ENCODE measurements at places on chromosomes 5 and 9.

GRCh38 chr9:106828965-106829364, 34.0 kb upstream of the ZNF462 start:
- no peak for DNase-seq

- no peak for DNase-seq
Measured at GRCh38 chr5:62682059-62682458, 103.4 kb downstream of the LRRC70 start.

DNA sequence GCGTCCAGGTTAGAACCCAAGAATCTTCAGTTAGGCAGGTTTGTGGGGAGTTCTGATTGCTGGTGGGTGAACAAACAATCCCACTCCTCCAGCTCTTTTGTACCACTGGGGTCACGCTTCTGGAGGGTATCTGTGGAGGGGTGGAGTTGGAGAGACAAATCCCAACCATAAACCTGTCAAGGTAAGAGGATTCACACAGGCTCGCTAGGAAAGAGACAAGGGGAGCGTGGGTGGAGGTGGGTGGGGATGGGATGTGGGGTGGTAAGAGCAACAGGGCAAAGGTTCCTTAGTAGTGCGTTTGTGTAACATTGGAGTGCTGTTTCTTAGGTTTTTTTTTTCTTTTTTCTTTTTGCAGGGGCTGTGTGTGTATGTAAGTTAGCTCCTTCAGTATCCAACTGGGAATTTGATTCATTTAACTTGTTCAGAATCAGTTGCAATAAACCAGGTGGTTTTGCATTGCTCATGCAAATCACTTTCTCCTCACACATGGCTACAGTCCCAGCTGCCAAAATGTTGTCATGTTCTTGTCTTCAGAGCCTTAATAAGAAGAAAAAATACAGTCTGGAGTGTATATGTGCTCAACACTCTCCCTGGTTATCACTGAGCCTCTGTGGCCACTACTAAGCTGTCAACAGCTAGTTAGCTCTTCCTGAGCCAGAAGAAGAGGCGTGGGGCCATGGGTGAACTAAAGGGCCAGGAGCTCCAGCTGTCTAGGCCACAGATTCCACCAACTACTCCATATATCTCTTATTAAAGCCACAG, 164.0 kb upstream of the RAD23B start:
- DNase-seq, result no peak

DNA sequence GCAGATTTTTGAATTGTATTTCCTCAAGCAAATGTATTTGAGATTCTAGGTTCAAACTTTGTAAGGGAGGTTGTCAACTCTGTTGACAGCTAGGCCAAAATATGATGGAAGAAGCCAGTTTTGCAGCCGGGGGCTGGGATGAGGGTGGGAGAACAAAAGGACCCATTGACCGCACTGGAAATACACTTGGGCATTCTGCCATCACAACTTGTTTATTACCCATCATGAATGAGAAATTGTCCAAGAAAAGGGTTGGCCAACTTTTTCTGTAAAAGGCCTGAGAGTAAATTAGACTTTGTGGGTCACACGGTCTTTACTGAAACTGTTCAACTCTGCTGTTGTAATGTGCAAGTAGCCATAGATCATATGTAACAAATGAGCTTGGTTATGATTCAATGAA, 221.3 kb upstream of the KLF9 start:
- no peak for DNase-seq

DNA sequence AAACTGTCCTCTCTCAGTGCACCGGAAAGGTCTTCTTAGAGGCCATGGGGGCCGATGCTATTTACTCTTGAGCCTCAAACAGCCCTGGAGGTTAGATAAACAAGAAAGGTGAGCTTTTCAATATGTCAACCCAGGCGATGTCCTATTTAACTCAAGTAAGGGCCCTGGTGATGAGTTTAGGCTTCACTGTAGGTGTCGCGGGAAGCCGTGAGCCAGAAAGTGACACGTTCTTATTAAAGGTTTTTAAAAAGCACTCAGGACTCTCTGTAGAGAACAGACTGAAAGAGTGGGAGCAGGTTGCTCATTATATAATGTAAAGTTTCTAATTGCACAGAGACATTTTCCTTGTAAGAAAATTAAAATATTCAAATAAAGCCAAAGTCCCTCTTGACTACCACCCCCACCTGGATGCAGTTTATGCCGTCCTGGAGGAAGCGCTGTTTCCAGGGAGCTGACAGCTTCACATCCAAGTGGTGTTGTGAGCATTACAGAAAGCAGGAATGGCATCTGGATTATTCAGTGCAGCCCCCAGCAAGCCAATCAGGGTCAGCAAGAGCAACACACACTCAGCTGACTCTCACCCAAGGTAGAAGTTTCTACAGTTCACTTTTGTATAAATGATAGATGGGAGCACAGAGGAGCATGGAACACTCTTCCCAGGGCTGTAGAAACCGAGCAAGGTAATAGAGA, 280.3 kb downstream of the DRD1 start:
- DNase-seq, result no peak

- no peak for DNase-seq
Measured at GRCh38 chr5:158538506-158539074, 561.1 kb downstream of the EBF1 start.

- DNase-seq, result no peak
Measured at GRCh38 chr9:128335161-128335560, 5.2 kb upstream of the SLC27A4 start.

GRCh38 chr5:11346336-11346735, 557.9 kb downstream of the CTNND2 start:
- DNase-seq, result no peak

- no peak for DNase-seq
Measured at GRCh38 chr5:88889189-88890069, 6.4 kb upstream of the MEF2C start.

DNA sequence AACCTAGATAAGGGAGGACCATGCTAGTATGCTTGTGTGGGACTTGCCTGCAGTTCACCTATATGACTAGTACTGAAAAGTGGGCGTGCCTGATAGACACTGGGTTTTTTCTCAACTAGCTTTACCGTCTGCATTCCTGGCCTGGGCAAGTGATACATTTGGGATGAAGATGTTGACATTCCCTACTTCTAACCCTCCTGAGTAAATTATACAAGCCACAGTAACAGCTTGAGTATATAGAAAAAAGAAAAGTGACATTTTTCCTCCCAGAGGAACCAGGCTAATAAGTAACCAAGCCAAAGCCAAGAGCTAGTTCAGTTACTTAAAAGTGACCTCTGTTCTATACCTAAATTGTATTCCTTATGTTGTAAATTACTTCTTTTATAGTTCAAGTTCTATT, 153.8 kb upstream of the CYLC2 start:
- no peak for DNase-seq

DNA sequence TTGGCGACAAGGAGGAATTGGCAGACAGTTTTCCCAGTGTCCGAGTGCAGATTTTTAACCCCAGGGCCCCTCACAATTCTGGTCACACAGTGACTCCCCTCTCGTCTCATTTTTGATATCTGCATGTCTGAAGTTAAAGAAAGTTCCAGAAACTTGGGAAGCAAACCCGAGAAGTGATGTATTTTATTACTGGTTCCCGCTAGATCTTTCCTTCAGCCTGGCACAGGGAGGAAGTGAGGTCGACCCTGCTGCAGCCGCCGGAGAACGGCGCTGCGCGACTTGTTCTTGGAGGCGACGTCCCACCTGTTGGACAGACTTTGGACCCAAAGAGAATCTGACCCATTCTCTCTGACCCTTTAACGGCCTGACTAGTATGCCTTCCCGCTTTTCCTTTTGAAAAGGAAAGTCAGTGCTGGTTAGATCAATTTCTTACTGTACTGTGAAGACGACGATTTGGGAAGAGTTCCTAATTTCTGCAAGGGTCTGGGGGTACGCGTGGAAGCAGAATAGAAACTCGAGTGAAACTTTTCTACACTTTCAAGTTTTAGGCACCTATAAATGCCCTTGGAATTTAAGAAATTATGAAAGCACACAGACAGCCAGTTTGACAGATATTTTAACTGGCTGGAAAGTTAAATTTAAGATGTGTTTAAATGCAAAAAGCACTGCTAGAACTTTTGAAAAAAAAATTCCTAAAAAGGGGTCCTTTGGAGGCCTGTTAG, 744 bp downstream of the OTULIN start:
- DNase-seq, result no peak

DNA sequence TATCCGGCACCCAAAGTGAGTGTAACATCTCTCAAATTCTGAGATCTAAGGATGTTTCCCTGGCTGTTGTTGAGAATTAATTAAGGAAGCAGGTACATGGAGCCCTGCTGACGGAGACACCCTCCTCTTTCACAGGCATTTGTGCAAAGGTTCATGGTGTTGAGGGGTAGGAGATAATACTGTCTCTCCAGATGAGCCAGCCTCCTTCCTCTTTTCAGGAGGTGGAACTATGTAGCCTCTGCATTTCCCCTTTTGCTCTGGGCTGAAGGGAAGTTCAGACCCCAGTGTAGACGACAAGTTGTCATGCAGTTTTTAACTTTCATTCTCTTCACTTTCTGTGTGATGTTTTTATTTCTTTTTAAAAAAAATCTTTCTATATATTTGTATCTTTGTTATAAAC, 107.5 kb downstream of the GALNT10 start:
- no peak for DNase-seq

- no peak for DNase-seq
Measured at GRCh38 chr5:14948383-14948782, 76.8 kb upstream of the ANKH start.

DNA sequence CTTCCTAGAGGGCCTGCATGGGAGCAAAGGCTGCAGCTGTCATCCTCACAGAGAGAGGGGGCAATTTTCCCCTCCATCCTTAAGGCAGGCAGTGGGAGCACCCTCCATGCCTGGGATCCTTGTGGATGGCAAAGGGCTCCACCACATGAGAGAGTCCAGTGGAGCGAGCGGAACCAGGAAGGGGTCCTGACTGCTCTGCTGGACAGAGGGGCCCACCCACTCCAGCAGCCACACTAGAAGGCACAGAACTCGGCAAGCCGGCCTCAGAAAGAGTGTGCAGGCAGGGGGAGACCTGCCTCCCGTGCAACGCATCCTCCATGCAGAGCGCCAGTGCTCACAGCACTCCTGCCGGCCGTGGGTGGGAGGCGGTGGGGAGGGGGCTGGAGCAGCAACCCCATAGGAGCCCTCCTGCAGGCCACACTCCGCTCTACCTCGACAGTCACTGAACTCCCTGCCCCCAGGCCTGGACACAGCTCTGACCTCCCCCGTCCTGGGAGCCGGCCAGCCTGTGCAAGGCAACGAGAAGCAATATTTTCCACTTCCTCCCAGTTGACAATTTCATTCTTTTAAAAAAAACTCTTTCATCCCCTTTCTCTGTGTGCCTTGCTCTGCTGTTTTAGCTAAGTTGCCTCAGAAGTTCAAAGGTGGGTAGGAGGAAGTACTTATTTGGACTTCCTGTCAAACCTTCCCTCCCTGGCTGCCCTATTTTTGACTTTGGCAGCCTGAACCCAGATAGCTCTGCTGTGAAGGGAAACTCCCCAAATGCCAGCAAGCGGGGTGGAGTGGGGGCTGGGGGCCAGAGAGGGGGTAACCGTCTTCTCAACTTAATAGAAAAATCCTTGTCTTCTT, 5.3 kb upstream of the LCP2 start:
- DNase-seq, result peak; percentile 49

DNA sequence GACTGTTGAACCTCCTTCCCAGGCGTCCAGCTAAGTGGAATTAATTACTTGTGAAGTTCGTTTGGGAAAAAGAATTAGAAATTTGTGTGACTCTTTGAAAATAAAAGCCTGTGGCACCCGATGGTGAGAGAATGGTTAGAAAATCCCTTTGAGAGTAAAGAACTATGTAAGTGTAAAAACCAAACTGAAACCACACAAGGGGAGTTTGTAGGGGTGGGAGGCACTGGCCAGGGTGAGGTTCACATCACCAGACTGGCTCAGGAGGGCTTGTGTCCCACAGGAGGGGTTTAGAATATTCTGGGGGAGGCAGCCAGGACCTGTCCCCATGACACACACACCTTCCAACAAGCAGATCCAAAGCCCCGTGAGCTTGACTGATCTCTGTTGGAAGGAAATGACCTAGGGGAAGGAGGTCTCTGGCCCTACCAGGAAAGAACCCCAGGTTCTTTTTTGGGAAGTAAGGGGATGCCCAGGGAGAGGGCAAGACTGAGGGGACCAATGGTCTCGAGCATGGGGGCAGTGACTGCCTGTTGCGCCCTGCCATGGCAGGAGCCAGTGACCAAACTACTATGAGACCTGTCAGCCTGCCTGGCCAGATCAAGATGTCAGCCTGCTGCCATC, 4.3 kb downstream of the SPATA24 start:
- no peak for DNase-seq

DNA sequence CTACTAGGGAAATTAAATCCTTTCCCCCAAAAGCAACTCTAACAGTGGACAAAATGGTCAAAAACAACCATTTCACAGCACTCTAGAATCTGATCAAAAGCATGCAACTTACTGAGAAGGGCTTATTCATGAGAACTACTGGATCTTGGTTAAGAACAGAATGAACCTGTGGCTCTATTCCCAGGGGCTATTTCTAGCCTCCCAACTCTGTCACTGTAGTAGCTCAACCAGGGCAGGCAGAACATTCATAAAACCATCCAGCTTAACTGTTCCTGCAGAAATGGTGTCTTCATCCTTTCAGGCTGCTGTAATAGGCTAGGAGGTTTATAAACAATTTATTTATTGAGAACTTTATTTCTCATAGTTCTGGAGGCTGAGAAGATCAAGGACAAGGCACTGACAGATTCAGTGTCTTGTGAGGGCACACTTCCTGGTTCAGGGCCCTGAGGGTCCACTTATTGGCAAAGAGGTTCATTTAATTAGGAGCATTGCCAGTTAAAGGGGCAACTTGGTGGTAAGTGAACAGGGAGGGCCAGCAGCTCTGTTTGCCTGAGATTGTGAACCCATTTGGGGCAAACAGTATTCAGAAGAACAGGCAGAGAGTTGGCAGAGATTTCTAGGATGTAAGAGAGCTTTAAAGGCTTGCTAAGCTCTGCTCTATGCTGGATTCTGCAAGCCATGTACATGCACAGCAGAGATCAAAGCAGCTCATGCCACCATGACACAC, 238.5 kb upstream of the FBXL7 start:
- DNase-seq, result no peak

GRCh38 chr9:2676466-2676865, 40.8 kb upstream of the KCNV2 start:
- no peak for DNase-seq

DNA sequence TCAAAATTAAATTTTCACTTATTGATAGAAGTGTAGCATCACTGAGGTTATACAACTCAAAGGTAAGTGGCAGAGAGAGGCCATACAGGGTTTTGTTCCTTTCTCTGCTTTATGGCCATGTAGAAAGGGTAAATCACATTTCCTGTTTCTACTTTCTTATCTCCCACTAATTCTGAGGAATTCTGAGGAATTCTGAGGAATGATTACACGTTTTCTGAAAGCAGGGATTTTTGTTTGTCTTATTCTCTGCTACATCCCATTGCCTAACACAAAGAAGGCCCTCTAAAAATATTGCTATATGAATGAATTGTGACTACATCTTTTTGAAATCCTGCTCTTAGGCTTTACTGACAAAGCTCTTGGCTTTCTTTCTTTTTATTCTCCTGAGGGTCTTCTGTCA, 516.9 kb upstream of the ZNF608 start:
- no peak for DNase-seq

DNA sequence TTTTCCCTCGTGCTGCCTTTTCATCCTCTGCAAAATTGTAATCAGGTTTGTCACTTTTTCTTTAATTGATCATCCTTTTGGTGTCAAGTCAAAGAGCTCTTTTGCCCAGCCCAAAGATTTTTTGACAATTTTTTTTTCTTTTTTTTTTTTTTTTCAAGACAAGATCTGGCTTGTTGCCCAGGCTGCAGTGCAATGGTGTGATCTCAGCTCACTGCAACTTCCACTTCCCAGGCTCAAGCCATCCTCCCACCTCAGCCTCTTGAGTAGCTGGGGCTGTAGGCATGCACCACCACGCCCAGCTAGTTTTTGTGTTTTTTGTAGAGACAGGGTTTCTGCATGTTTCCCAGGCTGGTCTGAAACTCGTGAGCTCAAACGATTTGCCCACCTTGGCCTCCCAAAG, 36.7 kb downstream of the CDK7 start:
- DNase-seq, result no peak
